ENCODE measurements at places on chromosomes 3 and 15.

DNA sequence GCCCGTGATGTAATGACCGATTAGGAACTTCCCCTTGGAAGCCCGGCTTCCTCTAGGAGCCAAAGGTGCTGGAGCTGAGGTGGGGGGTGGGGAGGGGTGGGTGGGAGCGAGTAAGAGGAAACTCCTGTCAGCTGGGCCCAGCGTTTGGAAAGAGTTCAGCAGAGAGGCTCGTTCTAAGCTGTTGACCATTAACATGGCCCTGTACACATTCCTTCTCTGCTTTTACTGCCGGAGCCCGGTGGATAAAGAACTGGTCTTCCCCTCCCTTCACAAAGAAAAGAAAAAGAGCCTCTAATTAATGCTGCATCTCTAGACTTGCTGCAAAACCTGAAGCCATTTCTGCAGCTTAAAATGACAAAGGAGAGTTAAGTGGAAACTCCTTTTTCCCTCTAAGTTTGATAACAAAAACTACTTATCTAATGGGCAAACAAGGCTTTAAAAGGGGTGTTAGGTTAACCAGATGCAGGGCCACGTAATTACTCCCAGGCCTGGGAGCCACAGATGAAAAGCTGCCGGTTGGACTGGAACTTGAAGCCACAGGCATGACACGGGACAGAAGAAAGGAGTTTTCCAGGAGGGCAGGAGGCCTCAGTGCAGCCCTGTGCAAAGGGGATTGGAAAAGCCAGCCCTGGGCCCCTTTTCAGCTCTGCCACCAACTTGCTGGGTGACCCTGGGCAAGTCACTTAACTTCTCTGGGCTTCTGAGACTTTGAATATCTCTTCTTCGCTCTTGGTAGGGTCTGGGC, 71.3 kb downstream of the SMAD6 start:
- DNase-seq: no peak

DNA sequence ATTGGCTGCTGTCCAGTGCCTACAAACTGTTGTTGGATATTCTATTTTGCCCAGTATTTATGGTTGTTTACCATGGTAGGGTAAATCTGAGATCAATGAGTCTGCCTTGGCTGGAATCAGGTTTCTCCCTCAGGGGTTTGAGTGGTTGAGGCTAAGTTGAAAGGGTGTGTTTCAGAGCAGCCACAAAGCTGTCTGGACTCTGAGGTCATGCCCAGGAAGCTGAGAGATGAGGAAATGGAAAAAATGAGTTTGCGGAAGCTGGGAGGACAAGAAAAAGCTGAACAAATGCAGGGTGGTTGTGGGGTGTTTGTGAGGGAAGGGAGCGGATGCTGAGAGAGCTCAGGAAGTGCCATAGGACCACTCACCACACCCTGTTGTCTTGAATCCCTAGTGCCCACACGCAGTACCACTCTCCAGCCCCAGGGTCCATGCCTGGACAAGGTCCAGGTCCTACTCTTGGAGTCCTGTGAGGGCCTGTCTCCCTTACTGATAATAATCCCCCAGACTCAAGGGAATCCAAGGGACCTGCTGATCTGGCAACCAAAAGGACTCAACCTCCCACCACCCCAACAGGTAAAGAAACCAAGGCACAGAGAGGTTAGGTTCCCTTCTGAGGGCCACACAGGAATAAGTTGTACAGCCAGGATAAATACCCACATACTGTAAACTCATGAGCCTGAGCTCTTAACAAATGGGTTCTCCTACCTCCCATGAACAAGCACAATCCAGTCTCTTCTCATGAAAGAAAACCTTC, 81.6 kb downstream of the PPCDC start:
- DNase-seq: peak; percentile 56

GRCh38 chr3:170745211-170745718, 124.7 kb downstream of the RPL22L1 start:
- no peak for DNase-seq

DNA sequence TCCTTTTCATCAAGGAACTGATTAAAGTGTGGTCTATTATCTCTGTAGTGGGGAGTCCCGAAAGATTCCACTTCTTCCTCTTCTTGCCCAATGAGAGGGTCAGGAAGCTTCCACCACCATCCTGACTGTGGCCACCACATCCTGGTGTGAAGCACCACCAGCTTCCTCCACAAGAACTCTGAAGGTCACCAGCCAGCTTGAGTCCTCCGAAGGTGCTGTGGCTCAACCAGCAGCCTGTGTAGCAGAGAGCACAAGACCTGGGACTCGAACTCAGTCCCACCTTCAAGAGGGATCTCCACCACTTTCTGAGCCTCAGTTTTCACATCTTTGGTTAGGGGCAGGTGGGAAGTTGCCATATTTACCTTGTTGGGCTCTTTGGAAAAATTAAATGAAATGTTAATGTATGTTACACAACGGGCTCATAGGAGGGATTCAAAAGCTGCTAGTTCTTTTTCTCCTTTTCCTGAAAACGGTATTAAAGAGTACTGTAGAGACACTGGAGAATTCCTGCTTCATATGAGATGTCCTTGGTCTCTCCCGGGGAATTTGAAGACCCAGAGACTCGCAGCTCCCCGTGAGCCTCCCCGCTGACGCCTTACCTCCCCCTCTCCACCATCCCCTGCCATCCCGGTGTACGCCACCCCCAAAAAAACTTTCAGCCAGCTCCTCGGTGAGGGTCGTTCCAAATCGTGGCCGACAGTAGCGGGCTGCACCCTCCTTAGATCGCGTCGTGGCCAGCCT, 816 bp upstream of the ACAN start:
- DNase-seq: no peak

GRCh38 chr3:46847744-46848143, 15.5 kb downstream of the MYL3 start:
- DNase-seq: no peak

DNA sequence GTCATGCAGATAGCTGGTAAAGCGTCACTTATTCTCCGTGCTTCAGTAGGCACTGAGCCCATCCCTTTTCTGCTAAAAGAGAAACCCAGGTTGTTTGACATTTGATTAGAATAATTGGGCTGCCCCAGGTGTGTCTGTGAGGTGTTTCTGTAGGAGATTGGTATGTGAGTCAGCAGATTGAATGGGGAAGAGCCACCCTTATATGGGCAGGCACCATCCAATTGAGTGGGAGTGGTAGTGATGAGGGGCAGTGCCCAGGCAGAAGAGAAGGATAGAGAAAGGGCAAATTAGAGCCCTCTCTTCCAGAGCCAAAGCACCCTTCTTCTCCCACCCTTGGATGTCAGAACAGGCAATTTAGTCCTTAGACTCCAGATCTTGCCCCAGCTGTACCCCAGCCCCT, 384.3 kb upstream of the GBE1 start:
- DNase-seq: no peak

DNA sequence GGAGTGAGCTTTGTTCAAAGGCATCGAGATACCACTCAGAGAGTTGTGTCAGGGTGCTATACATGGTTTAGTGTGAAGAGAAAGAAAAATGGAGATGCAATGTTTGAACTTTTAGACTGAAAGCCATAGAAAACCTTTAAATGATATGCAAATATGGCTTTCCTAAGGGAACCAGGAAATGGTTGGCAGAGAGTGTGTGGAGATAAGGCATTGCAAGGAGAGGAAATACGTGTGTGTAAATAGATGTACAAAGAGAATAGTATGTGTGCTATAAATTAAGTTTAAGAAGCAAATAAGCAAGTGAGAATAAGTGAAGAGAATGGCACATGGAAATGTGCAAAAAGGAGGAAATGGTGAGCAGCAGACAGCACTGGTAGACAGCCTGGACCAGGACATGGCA, 198.1 kb downstream of the SLC9A9 start:
- DNase-seq: no peak
